DMS79 (cell line): ENCODE measurements at places on chromosomes 16 and 17.
A peak's percentile ranks its signal among the peaks of the same experiment; 100 is the strongest.

DNA sequence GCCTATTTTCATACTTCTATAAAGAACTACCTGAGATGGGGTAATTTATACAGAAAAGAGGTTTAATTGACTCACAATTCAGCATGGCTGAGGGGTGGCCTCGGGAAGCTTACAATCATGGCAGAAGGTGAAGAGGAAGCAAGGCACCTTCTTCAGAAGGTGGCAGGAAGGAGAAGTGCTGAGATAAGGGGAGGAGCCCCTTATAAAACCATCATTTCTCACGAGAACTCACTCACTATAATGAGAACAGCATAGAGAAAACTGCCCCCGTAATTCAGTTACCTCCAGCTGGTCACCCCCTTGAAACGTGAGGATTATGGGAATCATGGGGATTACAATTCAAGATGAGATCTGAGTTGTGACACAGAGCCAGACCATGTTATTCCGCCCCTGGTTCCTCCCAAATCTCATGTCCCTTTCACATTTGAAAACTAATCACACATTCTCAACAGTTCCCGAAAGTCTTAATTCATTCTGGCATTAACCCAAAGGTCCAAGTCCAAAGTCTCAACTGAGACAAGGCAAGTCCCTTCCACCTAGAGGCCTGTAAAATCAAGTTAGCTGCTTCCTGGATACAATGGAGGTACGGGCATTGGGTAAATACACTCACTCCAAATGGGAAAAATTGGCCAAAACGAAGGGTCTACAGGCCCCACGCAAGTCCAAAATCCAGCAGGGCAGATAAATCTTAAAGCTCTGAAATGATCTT is 237.7 kb downstream of the CDH13 start:
- DNase-seq = no peak

- no peak for DNase-seq
These were observed 345.3 kb downstream of the FOXL1 start for GRCh38 chr16:86923656-86924055.

DNA sequence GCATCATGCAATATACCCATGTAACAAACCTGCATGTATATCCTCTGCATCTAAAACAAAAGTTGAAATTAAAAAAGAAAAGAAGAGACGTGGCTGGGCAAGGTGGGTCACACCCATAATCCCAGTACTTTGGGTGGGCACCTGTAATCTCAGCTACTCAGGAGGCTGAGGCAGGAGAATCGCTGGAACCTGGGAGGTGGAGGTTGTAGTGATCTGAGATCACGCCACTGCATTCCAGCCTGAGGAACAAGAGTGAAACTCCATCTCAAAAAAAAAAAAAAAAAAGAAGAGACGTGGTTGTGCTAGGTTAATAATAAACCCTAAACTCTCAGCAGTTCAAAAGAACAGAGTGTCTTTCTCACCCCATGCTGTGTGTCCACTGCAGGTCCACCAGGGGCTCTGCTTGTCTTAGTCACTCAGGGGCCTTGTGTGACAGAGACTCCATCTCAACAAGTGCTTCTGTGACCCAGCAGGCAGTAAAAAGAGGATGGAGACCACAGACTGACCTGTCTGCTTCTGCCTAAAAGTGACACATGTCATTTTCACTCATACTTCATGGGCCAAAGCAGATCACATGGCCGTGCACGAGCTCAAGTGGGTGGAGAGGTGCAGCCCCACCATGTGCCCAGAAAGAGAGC is 22.3 kb upstream of the N4BP1 start:
- DNase-seq = no peak

GRCh38 chr17:57577751-57578607 is 167.1 kb downstream of the CCDC182 start:
- DNase-seq = no peak

DNA sequence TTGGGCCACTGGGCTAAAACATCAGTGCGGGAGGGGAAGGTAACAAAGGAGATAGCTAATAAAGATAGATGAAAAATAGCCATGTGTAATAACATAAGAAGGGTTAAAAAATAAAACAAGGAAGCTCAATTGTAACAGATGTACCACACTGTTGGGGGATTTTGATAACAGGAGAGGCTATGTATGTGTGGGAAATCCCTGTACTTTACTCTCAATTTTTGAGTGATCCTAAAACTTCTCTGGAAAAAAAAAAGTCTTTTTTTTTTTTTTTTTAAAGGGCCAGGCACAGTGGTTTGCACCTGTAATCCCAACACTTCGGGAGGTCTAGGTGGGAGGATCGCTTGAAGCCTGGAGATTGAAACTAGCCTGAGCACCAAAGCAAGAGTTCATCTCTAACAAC is 1.9 kb upstream of the MMD start:
- no peak for DNase-seq

DNA sequence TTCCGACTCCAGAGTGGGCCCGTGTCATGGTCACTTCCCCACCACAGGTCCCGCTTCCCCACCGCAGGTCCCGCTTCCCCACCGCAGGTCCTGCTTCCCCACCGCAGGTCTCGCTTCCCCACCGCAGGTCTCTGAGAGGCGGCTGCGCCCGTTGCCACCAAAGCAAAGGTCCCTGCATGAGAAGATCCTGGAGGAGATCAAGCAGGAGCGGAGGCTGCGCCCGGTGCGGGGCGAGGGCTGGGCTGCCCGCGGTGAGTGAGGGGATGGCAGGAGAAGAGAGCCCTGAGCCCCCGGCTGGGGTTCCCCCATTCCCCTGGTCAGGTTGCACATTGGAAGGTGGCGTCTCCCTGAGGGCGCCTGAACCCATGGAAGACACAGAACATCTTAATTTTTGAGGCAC is 17.4 kb upstream of the TCF25 start:
- DNase-seq = no peak

GRCh38 chr17:39352986-39353385 is 48.4 kb downstream of the FBXL20 start:
- no peak for DNase-seq

DNA sequence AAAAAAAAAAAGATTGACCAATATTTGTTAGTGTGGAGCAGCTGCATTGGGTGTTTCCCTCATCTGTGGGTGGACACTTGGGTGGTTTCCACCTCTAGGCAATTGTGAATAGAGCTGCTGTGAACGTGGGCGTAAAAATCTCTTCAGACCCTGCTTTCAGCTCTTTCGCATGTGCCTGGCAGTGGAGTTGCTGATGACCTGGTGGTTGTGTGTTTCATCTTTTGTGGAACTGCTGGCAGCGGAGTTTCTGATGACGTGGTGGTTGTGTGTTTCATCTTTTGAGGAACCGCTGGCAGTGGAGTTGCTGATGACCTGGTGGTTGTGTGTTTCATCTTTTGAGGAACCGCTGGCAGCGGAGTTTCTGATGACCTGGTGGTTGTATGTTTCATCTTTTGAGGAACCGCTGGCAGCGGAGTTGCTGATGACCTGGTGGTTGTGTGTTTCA is 21.4 kb downstream of the ZC3H18 start:
- no peak for DNase-seq

- DNase-seq = no peak
These were observed 5.5 kb upstream of the MAF start for GRCh38 chr16:79605999-79606398.

- no peak for DNase-seq
These were observed 1.9 kb downstream of the ARL16 start for GRCh38 chr17:81681672-81682071.

DNA sequence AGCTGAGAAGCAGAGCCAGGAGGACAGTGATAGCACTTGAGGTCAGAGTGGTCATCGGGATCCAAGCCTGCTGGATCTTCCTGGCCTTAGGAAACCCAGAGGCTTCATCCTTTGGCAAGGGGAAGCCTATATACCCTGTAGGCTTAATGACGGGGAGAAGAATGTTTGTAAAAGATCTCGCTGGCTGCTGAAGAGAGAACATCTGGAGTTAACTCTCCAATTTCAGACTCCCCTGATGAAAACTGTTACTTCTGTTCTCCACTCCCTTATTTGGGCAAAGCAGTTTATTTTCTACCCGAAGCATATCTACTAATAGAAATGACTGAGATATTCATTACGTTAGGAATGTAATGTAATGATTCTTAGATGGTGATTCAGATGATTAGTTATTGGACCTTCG is 487.0 kb downstream of the CDH13 start:
- DNase-seq = no peak

- no peak for DNase-seq
These were observed 12.3 kb downstream of the ELAC2 start for GRCh38 chr17:13005530-13005929.

GRCh38 chr16:72838951-72839350 is 209.0 kb downstream of the ZFHX3 start:
- DNase-seq = no peak

- DNase-seq = peak; percentile 17
These were observed at the start of gene ATF7IP2 for GRCh38 chr16:10385725-10386516. Gene ATF7IP2 (plus strand): TSS chr16:10386061. CDS start chr16:10430621, 44,560 bp downstream.

DNA sequence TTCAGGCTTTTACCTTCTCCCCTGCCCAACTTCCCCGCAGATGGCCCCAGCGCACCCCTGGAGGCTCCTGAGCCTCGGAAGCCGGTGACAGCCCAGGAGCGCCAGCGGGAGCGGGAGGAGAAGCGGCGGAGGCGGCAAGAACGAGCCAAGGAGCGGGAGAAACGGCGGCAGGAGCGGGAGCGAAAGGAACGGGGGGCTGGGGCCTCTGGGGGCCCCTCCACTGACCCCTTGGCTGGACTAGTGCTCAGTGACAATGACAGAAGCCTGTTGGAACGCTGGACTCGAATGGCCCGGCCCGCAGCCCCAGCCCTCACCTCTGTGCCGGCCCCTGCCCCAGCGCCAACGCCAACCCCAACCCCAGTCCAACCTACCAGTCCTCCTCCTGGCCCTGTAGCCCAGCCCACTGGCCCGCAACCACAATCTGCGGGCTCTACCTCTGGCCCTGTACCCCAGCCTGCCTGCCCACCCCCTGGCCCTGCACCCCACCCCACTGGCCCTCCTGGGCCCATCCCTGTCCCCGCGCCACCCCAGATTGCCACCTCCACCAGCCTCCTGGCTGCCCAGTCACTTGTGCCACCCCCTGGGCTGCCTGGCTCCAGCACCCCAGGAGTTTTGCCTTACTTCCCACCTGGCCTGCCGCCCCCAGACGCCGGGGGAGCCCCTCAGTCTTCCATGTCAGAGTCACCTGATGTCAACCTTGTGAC is 3.6 kb downstream of the MAPK7 start:
- DNase-seq = no peak

DNA sequence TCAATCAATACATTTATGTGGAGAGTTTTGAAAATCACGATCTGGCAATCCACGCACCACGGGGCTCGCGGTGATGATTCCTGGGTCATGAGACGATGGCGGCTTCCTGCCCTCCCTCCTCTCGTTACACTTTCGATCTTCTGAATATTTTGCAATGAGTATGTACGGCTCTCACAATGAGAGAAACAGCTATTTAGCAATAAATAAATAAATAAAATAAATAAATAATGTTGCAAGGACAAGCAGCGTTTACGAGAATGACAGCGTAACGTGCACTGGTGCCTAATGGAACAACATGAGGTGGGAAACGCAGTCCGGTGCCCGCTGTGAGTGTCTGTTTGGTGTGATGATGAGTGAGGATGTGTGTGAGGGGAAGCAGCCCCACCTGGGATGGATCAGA is 46.7 kb upstream of the JPH3 start:
- no peak for DNase-seq

- no peak for DNase-seq
These were observed 266.3 kb downstream of the FOXL1 start for GRCh38 chr16:86844695-86845094.

GRCh38 chr17:19945009-19945626 is 32.5 kb downstream of the AKAP10 start:
- no peak for DNase-seq

DNA sequence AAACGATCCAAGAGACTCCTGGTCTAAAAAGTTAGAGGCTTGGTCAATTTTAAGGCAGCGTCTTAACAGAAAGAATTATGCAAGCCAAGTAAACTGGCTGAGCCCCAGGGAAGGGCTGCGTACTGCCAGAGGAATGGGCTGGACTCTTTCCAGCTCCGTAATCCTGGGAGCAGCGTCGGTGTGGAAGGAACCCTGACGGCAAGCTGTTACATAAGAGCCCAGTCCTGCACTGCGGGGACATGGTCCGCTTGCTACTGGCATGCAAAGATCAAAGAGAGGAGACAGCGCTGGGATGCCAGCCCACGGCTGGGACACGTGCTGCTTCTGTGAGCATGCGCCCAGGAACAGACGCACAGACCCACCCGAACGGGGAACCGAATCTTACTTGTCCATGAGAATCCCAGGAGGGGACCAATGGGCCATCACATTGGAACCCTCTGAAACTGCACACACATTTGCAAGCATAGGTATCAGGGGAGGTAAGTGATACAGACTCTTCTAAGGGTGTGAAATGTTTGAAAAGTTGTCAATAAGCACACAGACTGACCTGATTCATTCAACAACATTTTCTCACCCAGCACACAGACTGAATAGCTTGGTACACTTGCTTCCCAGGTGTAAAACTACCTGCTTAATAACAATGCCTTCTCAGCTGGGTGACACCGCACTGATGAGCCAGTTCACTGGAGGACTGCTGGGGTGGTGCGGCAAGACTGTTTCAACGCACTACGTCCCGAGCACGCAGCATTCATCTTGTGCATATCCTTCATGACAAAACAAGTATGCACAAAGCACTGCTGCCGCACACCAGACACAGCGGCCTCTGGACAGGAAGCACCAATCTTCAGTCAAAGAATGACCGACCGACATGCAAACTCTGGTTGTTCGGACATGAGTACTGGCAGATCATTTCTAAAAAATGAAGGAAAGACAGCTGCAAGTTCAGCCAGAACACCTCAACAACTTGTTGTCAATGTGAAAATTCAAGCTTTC is 94.9 kb downstream of the ANKRD11 start:
- peak; percentile 52 for DNase-seq

DNA sequence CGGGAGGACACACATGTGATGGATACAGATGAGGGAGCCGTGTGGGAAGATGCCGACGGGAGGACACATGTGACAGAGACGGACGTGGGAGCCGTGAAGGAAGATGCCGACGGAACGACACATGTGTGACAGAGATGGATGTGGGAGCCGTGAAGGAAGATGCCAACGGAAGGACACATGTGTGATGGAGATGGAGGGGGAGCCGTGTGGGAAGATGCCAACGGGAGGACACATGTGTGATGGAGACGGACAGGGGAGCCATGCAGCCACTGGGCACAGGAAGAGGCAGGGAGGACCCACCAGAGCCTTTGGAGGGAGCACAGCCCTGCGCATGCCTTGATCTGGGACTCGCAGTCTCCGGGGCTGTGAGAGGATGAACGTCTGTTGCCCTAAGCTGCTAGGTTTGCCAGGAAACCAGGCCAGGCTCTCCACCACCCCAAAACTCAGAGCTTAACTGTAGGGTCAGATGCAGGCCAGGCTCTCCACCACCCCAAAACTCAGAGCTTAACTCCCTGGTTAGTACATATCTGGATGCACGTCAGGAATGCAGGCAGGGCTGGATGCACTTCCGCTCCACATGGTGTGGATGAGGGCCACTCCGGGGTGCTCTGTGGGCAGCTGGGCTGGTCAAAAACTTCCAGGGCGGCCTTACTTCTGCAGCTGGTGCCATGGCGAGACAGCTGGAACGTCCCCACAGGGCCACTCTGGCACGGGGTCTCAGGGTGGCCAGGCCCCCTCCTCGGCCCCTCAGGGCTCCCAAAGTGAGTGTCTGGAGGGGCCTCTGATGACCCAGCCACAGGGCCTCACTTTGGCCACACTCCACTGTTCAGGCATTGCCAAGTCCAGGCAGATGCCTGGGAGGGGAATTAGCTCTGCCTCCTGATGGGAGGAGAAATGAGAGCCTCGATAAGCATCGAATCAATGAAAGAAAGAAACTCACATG is 47.7 kb upstream of the ZNF469 start:
- no peak for DNase-seq
